Urinary bladder (tissue), 4 donors: ENCODE measurements at places on chromosomes 13 and 19.

GRCh38 chr13:42950181-42950580, 41.9 kb downstream of the EPSTI1 start:
- no peak for DNase-seq

GRCh38 chr19:21680026-21680425, 87.4 kb downstream of the ZNF100 start:
- no peak for DNase-seq

DNA sequence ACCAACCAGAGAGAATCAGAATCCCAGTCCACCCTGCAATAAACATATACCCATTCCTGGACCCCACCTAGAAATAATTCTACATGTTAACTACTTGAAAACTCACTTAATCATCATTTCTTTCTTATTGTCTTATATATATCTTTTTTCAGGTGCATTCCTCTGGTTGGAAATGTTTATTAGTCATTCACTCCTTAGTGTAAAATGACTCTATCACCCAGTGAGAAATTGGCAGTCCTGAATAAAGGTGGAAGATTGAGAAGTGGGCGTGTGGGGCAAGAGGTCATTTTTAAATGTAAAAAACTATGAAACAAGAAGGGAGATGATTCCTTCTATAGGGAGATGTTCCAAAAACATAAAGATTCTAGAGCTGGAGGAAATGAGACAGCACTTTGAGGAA, 101.2 kb upstream of the MBNL2 start:
- DNase-seq, result no peak

- no peak for DNase-seq
Measured at GRCh38 chr13:79222427-79223205, 183.4 kb downstream of the RBM26 start.

- DNase-seq, result no peak
Measured at GRCh38 chr19:927351-927779, 1.5 kb downstream of the ARID3A start.

DNA sequence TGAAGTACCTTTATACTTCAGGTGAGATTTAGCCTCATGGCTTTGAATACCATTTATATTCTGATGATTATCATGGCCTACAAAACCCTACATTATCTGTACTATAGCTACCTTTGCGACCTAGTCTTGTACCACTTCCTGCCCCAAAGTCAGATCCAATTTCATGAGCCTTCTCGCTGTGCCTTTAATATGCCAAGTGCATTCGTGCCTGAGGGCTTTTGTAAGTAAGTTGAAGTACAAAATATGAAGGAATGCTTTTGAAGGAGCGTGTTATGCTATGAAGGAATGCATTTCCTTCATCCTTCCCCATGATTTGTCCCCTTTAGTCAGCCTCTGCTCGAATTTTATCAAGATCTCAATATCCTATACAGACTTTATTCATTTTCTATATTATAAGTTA, 9.2 kb upstream of the RASL11A start:
- no peak for DNase-seq

DNA sequence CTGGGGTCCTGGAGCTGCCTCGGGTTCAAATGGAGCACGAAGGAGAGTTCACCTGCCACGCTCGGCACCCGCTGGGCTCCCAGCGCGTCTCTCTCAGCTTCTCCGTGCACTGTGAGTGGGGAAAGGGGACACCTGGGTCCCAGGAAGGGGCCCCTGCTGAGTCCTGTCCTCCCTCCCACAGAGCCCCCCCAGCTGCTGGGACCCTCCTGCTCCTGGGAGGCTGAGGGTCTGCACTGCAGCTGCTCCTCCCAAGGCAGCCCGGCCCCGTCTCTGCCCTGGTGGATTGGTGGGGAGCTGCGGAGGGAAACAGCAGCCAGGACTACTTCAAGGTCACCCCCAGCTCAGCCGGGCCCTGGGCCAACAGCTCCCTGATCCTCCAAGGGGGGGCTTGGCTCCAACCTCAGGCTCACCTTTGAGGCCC, 11.0 kb upstream of the SIGLEC11 start:
- no peak for DNase-seq

DNA sequence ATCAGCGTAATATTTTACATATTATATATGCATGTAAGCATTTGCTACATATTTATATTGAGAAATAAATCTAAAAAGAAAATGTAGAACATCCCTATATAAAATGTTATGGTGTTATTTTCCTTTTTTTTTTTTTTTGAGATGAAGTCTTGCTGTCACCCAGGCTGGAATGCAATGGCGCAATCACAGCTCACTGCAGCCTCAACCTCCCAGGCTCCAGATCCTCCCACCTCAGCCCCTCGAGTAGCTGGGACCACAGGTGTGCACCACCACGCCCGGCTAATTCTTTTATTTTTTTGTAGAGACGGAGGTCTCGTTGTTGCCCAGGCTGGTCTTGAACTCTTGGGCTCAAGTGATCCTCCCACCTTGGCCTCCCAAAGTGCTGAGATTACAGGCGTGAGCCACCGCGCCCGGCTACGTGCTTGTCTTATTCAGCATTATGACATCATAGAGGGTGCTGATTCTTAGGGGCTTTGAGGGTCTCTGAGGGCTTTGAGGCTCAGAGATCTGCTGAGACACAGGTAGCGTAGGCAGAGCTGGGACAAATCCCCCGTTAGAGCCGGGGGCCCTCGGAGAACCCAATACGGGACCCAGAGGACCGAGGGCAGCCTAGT, 101.9 kb downstream of the GADD45B start:
- no peak for DNase-seq

GRCh38 chr19:45428384-45429231, 4.9 kb upstream of the ERCC1 start:
- no peak for DNase-seq

DNA sequence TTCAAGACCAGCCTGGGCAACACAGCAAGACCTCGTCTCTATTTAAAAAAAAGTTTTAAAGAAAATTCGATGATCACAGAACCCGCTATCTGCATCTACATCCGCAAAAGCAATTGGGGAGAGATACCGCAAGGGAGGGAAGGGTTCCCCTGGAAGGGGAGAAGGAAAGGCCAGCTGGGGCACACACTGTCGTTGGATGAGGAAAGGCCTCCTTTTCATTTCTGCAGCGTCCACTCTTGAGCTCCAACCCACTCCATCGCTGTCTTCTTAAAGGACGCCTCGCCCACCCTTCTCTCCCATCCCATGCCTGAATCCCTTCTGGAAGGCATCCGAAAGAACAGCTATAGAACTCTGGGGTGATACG, 3.2 kb upstream of the PRKCG start:
- no peak for DNase-seq

- DNase-seq, result no peak
Measured at GRCh38 chr13:112702341-112702985, 12.6 kb downstream of the ATP11A start.

GRCh38 chr13:113187883-113188665, 20.4 kb downstream of the PCID2 start:
- DNase-seq, result no peak

DNA sequence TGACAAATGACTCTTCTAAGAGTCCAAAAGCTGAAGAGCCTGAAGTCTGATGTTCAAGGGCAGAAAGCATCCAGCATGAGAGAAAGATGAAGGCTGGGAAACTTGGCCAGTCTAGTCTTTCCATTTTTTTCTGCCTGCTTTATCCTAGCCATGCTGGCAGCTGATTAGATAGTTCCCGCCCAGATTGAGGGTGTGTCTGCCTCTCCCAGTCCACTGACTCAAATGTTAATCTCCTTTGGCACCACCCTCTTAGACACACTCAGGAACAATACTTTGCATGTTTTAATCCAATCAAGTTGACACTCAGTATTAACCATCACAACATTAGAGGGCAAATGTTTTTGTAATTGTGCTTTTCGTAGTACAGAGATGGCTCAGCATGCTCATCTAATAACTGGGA, 267.5 kb upstream of the KLHL1 start:
- no peak for DNase-seq

GRCh38 chr19:594265-594870, 4.7 kb downstream of the HCN2 start:
- DNase-seq, result no peak

GRCh38 chr19:38809592-38810252, 3.0 kb downstream of the LGALS4 start:
- no peak for DNase-seq

DNA sequence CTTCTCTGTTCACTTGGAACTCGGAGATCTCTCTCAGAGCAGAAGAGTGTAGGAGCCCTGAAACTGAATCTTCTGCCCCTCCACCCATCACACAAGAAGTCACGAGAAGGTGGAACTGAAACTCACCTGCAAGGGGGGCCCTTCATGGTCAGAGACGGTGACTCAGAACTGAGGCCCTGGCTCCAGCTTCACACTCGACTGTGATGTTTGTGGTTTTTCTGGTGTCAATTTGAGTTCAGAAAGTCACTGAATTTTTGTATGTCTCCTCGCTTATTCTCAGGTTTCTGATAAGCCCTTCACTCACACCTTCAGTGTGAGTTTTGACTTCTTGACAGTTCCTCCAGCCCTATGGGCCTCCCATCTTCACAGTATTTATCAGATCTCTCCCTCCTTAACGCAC, 23.1 kb downstream of the SIGLEC5 start:
- DNase-seq, result no peak

- no peak for DNase-seq
Measured at GRCh38 chr13:71325556-71325955, 541.4 kb downstream of the DACH1 start.

- DNase-seq, result no peak
Measured at GRCh38 chr19:49333811-49334288, 1.4 kb upstream of the CD37 start.
